ENCODE measurements at places on chromosomes 3 and 15.

- DNase-seq: peak; percentile 95
These were observed 36.5 kb upstream of the RAB11A start for GRCh38 chr15:65832549-65833364.

GRCh38 chr3:133157716-133158115 is 119.5 kb downstream of the TMEM108 start:
- no peak for DNase-seq

DNA sequence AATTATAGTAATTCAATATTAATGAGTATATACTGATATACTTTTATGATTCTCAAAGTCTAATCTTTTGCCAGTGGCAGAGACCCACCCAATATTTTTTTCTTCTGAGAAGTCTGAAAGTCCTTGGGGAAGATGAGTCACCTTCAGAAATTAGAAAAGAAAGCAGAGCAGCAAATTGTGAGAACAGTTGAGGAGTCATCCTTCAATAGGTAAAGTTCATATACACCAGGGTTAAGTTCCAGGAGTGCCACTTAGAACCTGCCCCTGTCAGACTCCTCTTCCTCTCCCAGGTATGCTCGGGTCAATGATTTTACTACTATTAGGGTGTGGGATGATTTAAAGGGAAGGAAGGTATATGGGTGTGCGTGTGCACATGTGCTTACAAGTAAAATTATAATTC is 7.1 kb downstream of the CLRN1 start:
- no peak for DNase-seq

DNA sequence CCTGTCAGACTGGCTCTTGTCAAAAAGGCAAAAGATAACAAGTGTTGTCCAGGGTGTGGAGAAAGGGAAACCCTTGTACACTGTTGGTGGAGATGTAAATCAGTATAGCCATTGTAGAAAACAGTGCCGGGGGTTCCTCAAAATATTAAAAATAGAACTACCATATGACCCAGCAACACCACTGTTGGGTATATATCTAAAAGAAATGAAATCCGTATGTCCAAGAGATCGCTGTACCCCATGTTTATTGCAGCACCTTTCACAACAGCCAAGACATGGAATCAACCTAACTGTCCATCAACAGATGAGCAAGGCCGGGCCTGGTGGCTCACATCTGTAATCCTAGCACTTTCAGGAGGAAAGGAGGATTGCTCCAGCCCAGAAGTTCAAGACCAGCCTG is 6.2 kb downstream of the CYFIP1 start:
- no peak for DNase-seq

DNA sequence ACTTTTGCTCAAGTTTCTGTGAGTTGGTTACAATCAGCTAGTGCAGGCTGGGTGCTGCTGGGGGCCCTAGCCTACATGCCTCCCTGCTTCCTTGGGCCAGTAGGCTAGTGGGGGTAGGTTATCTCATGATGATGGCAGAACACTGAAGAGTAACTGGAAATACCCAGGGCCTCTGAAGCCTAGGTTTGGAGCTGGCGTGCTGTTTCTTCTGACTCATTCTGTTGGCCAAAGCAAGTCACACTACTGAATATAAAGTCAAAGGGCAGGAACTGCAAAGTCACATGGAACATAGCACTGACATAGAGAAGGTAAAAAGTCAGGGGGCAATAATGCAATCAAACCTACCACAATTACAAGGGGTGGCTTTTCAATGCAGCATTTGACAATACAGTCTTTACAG is 34.5 kb downstream of the RASGRP1 start:
- DNase-seq: no peak

DNA sequence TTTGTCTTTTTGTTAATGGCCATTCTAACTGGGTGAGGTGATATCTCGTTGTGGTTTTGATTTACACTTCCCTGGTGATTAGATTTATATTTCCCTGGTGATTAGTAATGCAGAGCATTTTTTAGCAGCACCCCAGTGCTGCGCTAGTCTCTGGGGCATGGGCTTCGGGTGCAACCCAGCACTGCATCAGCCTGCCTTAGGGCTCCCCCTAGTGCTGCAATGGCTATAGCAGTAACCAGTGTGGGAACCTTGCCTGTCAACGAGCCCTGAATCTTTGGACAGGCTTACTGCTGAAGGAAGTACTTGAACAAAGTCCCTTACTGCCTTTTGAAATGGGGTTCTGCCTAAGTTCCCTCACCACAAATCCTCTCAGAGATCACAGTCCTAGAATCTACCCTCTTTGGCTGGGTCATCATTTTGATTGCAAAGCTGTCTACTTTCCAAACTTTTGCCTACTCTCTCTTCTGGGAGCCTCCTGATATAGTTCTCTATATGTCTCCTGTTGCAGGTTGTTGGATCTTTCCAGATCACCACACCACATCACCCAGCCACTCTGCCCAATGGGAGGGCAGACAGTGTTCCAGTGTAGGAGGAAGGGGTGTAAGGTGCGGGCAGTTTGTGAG is 79.2 kb upstream of the CCNL1 start:
- no peak for DNase-seq

DNA sequence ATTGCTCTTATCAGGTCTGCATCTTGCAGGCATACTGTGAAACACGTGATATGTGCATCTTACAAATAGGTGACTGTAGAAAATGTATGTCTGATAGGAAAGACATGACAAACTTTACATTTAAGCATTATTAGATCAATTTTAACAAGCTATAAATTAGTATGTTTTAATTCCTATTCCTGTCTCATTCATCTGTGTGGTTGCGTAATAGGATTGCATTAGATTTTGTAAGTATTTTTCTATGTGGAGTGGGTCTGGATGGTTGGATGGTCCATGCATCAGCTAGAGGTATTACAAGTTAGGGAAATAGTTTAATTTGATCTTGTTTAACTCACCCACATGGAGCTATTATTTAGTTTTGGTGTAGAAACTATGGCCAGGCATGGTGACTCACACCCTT is 18.8 kb downstream of the ASTE1 start:
- DNase-seq: no peak

DNA sequence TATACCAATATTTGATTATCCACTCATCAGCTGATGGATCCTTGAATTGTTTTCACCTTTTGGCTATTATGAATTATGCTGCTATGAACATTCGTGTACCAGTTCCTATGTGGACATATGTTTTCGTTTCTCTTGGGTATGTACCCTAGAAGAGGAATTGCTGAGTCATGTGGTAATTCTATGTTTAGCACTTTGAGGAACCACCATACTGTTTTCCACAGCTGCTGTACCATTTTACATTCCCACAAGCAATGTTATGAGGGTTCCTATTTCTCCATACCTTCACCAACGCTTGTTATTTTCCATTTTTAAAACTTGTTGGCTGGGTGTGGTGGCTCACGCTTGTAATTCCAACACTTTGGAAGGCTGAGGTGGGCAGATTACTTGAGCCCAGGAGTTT is 62.9 kb downstream of the RPLP1 start:
- DNase-seq: no peak

- no peak for DNase-seq
These were observed 397 bp downstream of the PLXND1 start for GRCh38 chr3:129605922-129606635.

DNA sequence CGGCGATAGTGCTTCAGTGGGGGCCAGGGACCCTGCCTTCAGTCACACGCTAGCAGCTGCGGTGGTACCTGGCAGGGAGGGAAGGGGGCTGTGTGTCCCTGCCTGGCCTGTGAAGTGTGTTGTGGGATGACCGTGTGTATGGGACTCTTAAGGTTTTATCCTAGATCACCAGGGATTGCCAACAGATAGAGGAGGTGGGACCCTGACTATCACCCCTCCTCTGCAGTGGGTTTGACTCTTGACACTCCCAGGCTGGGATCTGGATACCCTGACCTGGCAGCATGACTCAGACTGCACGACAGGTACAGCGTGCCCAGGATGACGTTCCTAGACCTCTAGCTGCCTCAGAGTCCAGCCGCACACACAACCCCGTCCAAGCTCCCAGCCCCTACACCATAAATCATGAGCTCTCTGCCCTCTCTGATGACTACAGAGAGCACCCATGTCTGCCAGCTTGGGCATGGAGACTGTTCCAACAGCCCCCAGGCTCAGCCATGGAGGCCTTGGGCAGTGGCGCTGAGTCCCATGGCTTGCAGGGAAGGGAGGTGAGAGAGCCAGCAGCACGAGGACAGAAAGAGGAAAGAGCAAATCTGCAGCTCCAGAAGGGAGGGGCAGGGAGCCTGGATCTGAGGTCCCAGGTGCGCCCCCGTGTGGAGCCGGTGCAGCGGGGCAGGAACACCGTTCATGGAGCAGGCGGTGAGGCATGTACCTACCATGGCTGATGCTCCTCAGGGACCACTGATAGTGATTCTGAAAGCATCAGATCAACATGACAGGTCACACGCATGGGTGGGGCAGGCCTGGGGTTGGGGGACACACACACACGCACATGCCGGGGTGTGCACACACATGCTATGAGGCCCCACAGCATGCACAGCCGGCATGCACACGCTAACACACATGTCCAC is 71.0 kb downstream of the ADAMTS7 start:
- no peak for DNase-seq

- DNase-seq: peak; percentile 93
These were observed 39.1 kb downstream of the KLF13 start for GRCh38 chr15:31365655-31366127.

GRCh38 chr3:130935761-130936492 is 42.0 kb downstream of the ATP2C1 start:
- peak; percentile 49 for DNase-seq

- no peak for DNase-seq
These were observed 67.8 kb upstream of the ITGA11 start for GRCh38 chr15:68499620-68500312.

GRCh38 chr15:48720646-48721045 is 75.1 kb upstream of the FBN1 start:
- no peak for DNase-seq

GRCh38 chr3:126925411-126926171 is 57.3 kb upstream of the PLXNA1 start:
- DNase-seq: no peak

DNA sequence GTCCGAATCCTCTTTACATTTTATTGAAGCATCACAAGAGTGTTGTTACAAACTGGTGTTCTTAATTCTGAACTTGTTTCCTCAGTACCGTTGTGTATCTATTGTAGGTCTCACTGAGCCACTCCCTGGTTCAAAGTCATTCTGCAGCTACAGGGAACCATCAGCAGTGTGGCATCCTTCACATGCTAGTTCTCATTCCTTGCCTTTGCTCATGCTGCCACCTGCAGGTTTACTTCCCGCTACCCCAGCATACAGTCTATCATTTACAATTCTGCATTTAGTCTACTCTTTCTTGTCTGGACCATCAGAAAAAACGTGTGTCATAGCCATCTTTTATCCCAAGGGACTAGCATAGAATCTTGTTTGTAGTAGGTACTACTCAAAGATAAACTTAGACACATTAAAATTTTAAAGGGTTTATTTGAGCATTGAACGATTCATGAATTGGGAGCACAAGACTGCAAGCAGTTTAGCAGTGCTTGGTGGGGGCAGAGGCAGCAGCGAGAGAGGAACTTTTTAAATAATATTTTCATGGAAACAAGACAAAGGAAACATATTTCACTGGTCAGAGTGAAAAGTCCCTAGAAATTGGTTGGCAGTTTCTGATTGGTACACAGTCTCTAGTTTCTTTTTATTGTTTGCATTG is 402.1 kb downstream of the CADM2 start:
- DNase-seq: no peak

DNA sequence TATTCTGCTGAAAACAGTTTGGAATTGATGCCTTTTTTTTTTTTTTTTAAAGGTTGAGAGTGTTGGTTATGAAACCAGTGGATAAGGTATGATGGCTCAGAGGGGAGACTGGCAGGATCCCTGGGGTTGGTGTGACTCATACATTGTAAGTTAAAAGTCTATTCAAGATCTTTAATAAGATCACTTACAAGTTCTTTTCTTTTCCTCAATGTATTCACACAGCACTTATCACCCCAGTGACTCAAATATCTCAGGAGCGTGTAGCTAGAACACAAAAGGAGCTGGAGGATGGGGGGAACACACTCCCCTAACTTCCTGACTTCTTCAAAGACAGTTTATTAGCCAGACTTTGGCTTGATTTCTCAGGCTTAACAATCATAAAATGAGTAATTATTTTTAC is 285.3 kb downstream of the SV2B start:
- DNase-seq: no peak

GRCh38 chr3:186115239-186115996 is 6.5 kb upstream of the ETV5 start:
- no peak for DNase-seq

DNA sequence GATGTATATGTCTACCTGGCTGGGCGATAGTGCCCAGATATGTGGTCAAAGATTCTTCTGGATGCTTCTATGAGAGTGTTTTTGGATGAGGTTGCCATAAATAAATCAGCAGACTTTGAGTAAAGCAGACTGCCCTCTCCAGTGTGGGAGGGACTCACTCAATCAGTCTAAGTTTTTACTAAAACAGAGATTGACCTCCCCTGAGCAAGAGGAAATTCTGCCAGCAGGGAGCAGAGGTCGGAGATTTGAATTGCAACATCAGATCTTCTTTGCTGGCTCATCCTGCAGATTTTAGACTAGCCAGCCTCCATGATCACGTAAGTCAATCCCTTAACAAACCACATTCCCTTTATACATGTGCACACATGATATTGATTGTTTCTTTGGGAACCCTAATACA is 300.9 kb downstream of the MCTP2 start:
- DNase-seq: no peak

DNA sequence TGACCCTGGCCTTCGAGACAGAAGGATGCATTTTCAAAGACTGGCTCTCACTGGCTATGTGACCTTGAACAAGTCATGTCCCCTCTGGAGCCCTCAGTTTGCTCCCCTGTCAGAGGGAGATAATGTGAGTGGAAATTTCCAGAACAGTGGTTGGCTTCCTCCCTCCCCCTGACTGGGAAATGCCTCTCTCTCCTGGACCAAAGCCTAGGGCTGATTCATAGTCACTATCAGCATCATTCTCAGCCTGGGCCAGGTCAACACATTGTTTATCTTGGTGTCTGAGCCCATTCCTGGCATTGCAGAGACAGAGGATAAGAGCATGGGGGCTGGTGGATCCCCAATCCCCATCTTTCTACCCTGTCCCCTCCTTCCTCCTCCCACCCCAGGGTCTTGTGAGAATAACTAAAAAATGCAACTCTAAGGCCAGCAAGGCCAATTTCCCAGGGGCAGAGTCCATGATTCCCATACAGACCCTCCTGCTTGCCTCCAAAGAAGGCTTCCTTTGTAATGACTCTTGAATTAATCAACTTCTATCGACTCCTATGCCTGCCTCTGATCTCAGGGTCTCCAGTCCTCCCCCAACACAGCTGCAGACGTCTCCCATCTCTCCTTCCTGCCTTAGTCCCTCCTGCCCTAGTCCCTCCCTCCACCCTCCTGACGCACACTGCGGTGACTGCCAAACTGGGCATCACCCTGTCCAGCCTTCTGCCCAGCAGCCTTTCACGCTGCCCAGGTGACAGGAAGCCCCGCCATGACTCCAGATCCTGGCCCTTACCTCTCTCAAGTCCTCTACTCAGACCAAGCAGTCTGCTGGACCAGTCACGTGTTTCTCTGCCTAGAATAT is 35.4 kb upstream of the CORO2B start:
- peak; percentile 84 for DNase-seq

Measured in skeletal muscle cell (primary cell).